Stimulated activated CD8-positive, alpha-beta memory T cell treated with anti-CD3 and anti-CD28 coated beads, Interleukin-15, amount 100 ng/mL, for 1 hour (primary cell): ENCODE measurements at places on chromosomes 4 and X.

- DNase-seq: no peak
Measured at GRCh38 chr4:189237340-189237739, 703.3 kb upstream of the FRG1 start.

GRCh38 chr4:61397174-61397573, 197.0 kb downstream of the ADGRL3 start:
- no peak for DNase-seq

- DNase-seq: no peak
Measured at GRCh38 chr4:176981551-176981950, 188.8 kb upstream of the VEGFC start.

DNA sequence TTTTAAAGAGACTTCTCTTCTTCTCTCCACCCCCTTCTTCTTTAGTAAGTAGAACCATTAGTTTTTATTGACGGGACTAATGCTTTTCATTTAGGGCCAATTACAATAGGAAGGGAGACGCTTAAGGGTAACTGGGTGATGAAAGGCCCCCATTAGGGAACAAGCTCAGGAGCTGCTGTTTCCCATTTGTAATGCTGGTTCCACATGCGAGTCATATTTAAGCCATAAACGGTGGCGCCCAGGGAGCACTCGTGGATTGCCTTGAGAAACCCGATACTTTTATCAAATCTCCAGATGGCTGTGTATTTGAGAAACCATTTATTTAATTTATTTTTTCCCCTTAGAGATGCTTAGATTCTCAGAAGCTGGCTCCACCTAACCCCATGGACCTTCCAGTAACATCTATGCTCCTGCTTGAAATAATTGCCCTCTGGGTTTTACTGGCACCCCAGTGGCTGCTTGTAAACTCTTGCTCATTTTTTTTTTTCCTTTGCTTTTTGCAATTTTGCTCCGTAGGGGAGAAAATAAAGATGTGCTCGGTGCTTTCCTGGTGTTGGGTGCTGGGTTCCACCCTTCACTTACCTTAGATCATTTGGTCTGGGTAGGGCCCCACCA, 124.2 kb upstream of the MSX1 start:
- no peak for DNase-seq

DNA sequence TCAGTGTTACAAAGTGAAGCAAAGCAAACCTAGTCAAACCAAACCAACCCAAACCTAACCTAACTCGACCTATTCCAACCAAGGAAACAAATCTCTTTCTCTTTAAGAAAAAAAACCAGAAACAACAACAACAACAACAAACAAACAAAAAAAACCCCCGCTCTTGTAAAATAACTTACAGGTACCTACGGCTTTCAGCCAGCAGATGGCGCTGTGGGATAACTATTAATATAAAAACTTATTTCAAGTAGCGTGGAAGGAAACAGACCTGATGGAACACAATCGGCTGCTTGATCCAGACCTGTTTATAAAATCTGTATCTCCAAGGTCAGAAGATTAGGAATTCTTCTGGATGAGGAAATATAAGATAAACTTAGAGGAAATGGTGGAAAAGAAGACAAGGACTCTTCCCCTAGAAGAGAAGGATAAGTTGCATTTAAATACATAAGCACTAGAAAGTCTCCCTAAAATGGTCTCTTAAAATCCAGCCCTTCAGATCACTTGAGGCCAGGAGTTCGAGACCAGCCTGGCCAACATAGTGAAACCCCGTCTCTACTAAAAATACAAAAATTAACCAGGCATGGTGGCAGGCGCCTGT, 34.4 kb upstream of the CDKL5 start:
- peak; percentile 47 for DNase-seq

DNA sequence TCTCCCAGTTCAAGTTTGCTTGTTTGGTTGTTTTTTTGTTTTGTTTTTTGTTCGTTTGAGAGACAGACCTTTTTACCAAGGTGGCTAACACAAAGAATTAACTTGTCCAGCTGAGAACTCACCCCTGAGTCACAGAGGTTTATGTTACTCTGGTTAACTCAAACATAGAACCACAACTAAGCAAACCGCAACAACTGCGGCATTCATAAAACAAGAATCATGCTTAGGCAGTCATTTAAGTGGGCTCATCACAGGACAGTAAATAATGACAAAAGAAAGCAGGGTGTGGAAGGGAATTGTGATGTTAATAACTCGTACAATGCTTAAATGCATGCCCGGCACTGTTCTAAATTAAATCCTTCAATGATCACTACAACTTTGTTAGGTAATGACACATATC, 24.7 kb upstream of the IL13RA1 start:
- DNase-seq: no peak

DNA sequence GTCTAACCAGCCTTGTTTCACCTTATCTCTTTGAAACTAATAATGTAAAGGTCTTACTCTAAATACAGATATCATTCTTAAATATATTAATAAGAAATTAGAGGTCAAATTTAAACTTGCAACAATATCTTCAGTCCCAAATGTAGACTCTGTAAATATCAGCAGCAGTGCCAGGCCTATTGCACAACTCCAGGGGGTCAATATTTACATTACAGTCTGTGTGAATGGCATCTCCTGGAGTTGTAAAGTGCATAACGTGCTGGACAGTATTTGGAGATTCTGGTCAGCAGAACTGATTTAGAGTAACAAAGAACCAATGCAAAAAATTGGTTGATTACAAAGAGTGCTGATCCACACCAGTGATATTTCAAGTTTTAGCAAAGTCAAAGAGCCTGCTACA, 1225.9 kb downstream of the PCDH19 start:
- DNase-seq: no peak

- no peak for DNase-seq
Measured at GRCh38 chr4:112616984-112617383, 19.7 kb downstream of the ZGRF1 start.

DNA sequence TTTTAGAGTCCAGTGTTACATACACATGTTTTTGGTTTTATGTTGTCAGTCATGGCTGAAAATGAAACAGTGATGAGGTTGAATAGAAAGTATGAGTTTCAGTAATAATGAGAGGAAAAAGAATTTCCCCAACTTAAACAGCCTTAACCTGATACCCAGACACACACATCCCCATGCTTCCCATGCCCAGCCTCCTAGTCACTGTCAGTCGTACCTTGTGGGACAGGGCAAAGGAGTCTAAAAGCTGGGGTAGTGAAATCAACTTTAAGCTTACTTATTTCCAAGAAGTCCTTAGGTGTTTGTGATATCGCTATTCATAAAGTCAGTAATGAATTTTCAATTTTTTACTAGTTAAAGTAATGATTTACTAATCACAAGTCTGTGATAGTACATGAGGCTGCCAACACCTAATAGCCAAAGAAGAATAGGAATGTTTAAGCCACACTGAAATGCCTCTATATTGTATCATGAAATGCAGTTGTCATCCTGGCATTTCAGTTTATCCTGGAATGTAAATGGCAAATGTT, 24.3 kb upstream of the GPR34 start:
- no peak for DNase-seq

DNA sequence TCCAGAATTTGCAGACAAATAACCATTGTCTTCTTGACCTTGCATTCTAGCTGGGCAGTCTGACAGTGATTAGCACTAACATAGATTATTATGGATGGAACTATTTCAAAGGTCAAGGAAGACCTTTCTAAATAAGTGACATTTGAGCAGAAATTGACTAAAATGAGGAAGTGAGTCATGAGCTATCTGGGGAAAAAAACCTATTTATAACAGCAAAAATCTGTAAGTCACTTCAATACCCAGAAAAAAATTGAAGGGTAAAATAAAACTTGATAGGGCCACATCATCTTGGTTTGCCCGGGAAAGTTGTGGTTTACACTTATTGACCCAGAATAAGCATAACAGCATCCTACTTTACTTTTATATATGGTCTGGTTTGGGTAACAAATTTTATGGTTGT, 414.6 kb upstream of the HS3ST1 start:
- no peak for DNase-seq

DNA sequence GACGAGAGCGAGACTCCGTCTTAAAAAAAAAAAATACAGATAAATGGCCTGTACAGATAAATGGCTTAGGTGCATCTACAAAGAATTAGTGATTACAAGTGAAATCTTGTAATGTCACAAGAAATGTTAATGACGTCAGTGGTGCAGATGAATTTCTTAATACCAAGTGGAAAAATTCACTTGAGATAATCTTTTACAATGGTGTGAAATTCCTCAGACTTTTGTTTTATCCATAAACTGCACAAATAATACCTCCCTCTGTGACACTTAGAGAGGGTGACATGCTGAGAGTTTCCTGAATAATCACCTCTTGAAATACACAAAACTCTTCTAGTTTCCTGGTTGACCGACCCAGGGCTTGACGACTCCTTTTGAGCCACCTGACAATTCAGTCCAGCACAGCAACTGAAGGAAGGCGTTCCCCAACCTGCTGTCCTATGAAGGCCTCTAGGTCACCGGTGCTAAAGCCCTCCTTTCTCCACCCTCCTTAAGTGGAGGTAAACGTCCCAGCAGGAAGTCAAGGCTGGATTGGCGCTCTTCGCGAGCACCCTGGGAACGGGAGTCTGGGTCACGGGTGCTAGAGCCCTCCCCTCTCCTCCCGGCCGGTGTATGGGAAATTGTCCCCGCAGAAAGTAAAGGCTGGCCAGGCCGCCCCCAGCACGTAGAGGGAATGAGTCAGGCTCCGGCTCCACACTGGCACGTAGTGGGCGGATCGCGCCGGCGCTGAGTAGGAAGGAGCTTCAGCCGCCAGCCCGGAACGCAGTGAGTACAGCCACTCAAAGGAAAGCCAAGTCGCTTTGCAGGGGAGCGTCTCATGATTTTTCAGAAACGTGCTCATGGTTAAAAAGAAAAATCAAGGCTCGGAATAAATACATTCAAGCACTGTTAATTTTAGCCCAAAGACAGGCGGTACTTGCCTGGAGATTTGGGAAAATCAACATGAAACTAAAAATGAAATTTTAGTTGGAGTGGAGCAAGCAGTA, at the start of gene TMEM144:
Gene TMEM144 (plus strand): TSS at position 662 of the 983 bp plus-strand sequence. CDS start 2,182 bp downstream, outside the sequence.
- no peak for DNase-seq

DNA sequence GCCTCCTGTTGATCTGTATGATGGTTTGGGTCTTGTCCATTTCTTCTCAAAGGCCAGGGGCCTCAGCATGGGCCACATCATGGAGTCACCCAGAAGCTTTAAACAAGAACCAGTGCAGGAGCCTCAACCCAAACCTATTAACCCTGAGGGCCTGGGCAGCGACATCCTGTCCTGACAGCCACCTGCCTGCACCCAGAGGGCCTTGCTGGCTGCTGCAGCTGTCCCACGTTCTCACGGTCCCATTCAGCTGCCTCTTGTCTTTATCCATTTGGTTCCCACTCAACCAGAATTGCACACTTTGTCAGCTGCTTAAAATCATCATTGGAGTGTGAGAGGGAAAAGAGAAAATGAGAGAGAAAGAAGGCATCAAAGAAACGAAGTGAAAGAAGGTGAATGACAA, 21.6 kb downstream of the C4orf50 start:
- DNase-seq: no peak

GRCh38 chr4:25703731-25704388, 48.2 kb downstream of the SLC34A2 start:
- no peak for DNase-seq
